ENCODE measurements at places on chromosomes 5 and 9.

DNA sequence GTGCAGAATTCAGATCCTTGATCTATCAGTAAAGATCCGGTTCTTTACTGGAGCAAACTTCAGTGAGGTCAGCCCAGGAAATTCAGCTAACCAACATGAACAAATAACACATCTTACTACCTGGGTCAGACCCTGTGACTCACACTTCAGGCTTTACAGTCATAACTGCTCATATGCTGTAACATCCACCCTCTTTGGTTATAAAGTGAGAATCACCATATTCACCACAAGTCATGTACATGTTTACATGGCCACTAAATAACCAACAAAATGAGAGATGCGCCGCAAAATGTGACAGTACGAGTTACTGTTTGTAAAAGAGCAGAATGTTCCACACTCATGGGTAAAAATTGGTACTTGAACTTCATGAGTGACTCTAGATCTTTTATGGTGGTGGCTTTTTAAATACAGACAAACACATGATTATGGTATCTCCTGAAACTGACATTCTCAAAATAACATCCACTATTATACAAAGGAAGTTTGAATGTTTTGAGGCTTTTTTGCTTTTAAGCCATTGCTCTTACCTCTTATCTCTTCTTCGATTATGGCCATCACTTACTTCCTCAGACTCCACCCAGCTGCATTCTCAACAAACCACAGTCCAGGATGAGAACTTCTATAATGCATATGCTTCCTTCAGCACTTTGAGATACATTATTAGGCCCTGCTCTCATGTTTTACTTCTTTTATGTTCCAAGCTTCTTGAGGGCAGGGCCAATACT is 516.6 kb downstream of the RAB3C start:
- no peak for DNase-seq

DNA sequence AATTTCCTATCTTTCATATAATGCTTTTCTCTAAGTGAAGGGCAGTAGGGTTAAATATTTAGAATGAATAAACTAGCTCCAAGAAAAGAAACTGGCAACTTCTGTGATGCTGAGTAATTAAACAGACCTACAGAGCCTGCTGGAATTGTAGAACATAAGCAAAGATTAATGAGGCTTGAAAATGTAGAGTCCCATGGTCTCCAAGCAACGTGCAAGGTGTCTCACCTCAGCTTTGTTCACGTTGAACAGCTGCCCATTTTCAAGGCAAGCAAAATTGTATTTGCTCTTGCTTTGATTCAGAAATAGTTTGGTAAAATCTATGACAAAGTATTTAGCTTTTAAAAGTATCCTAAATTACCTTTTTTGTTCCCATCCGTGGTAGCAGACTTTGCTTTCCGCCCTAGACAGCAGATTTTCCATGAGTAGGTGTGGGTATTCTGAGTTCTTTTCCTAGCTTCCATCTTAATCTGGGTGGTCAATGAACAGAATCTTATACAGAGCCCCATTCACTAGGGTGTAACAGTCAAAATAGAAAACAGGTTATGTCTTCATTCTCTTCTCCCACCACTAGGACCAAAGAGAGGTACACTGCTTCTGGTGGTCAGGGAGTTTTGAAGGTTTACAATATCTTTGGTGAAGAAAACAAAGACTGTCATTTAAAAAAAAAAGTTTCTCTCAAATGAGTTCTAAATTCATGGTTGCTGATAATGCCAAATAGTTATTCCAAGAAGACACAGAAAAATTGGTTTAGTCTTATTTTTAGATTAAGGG is 52.1 kb upstream of the TYRP1 start:
- DNase-seq: no peak

GRCh38 chr9:117696154-117696553 is 8.0 kb upstream of the TLR4 start:
- no peak for DNase-seq

DNA sequence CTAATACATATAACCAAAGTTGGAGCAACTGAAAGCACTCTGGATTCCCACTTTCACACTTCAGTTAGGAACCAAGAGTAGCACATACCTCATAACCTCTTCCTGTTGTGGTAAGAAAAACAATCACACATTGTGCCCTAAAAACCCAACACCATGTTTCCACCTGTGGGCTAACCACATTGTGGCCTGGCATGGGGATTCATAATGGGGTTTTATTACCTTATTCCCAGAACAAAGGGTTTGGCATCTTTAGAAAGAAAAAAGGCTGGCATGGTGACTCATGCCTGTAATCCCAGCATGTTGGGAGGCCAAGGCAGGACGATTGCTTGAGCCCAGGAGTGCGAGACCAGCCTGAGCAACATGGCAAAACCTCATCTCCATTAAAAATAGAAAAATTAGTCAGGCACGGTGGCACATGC is 60.6 kb downstream of the HSD17B3 start:
- no peak for DNase-seq

GRCh38 chr9:89036891-89037290 is 45.6 kb downstream of the S1PR3 start:
- DNase-seq: no peak

DNA sequence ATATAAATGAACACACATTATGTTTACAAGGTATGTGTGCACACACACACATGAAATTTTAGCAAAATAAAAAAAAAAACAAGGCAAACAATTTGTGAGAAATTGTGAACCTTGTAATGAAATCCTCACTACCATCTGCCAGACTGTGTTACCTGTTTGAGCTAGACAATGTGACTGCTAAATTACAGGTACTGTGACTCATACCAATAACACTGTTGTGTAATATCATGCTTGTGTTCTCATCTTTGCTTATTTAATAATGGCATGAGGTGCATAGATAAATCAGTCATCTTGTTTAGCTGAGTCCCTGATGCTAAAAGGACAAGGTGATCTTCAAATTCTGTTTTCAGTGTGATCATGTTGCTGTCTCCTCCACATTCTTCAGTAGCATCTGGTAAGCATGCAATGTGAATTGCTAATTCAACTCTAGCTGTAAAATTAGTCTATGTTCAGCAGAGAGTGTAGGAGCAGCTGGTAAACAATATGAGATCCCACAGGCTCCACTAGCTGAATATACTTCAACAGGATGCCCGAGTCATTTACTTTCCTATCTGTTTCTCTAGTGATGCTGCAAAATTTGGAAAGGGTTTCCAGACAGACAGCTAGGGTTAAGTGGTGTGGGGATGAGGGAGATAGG is 966.3 kb upstream of the C9orf72 start:
- DNase-seq: no peak

DNA sequence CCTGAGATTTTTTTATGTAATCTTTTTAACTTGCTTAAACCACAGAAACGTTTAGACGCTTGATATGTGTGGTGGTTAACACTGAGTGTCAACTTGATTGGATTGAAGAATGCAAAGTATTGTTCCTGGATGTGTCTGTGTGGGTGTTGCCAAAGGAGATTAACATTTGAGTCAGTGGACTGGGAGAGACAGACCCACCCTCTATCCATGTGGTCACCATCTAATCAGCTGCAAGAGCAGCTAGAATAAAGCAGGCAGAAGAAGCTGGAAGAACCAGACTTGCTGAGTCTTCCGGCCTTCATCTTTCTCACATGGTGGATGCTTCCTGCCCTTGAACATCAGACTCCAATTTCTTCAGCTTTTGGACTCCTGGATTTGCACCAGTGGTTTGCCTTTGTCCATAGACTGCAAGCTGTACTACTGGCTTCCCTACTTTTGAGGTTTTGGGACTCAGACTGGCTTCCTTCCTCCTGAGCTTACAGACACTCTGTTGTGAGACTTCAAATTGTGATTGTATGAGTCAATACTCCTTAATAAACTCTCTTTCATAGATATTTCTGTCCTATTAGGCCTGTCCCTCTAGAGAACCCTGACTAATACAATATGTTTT is 816.0 kb upstream of the CDH9 start:
- no peak for DNase-seq

DNA sequence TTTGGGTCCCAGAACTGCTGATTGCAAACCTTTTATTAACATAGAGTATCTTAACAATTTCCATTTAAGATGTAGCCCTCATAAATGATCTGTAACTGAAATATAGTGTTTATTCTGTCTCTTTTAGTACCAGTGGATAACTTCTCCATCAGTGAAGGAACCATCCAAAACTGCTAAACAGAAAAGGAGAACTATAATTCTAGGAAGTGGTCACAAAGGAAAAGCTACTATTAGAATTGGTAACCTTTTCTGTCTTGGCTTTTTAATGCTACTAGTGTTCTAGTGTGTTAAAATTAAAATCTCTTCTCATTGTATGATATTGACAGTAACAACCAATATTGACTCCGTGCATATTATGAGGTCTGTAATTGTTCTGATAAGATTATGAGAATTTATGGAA is 12.8 kb downstream of the CEP78 start:
- no peak for DNase-seq

- no peak for DNase-seq
These were observed 776 bp upstream of the RANBP17 start for GRCh38 chr5:170860818-170861666.

- no peak for DNase-seq
These were observed 162.5 kb upstream of the KIF2A start for GRCh38 chr5:62143268-62144229.

- no peak for DNase-seq
These were observed 39.9 kb downstream of the BICD2 start for GRCh38 chr9:92724528-92725265.

GRCh38 chr5:2399096-2399495 is 352.4 kb downstream of the IRX2 start:
- no peak for DNase-seq

GRCh38 chr9:36091026-36091953 is 45.2 kb upstream of the GLIPR2 start:
- DNase-seq: no peak

DNA sequence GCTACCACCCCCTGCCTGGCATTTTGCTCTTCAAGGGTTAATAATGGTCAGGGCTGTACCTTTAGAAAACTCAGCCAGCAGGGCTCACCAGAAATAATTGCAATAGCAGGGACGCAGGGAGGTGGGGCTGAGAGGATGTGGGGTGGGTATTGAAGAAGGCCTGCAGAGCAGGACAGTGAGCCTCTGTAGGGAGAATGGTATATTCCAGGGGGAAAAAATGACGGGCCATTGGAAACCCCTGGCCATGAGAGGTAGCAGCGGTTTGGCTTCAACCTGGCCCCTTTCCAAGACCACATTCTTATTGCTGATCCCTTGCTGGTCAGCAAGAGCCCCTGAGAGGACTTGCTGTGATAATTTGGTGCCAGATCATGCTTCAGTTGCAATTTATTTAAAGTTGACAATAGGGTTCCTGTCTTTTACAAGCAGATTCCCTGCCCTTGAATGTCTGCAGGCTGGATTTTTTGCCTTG is 36.7 kb upstream of the CTNNA1 start:
- no peak for DNase-seq

GRCh38 chr5:1878050-1878849 is 4.5 kb downstream of the IRX4 start:
- no peak for DNase-seq

- no peak for DNase-seq
These were observed 5.6 kb upstream of the IL3 start for GRCh38 chr5:132054697-132055440.

GRCh38 chr5:93677359-93677891 is 64.0 kb downstream of the POU5F2 start:
- DNase-seq: no peak

GRCh38 chr9:97640325-97640724 is 6.7 kb downstream of the NCBP1 start:
- no peak for DNase-seq

DNA sequence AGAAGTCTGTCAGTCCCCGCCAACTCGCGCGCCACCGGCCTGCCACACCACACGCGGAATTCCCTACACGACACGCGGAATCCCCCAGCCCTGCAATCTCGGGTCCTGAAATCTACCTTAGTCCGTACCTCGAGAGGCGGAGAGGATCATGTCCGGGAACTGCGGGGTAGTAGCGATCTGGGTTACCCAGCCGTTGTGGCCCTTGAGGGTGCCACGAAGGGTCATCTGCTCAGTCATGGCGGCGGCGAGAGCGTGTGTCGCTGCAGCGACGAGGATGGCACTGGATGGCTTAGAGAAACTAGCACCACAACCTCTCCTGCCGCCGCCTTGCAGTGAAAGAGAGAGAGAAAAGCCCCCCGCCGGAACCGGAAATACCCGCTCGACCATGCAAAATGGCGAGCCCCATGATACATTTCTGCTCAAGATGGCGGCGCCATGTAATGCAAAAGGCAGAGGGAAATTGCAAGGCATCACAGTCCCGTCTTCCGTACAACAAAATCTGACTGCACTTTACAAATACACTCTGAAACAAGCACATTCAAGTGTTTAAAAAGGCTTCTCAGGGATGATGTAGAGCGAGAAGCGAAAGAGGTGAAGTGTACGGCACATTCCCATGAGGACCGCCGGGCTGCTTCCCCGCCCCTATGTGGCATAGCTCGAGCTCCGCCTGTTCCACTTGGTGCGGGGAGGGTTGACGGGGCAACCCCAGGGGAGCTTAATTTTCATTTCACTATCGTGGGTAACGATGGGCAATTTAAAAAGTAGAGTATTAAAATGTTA is at the start of gene RACK1:
Gene RACK1, minus strand, starts transcription at position 343 of the 780 bp plus-strand sequence. Its CDS starts 106 bp downstream, at position 237.
- no peak for DNase-seq

- no peak for DNase-seq
These were observed 8.2 kb downstream of the IPPK start for GRCh38 chr9:92661743-92662142.

GRCh38 chr9:120264528-120264927 is 315.4 kb downstream of the CDK5RAP2 start:
- no peak for DNase-seq

DNA sequence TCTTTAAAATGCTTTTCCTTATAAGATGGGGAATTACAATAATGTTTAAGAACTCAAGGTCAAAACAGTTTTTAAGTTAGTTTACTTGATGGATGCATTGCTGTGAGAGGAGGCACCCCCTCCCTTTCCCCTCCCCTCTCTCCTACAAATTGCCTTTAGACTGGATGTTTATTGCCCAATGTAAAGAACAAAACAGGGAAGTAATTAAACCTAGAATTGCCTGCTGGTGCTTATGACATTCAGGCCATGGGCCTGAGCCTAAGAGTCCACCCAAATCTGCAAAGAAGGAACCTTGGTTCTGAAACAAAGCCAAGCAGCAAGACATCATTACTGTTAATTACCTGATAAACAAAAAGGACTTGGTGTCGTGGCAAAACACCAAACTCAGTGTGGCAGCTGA is 630.3 kb downstream of the ISL1 start:
- no peak for DNase-seq

GRCh38 chr5:154837009-154837901 is 13.1 kb downstream of the FAXDC2 start:
- DNase-seq: no peak

- no peak for DNase-seq
These were observed 9.7 kb downstream of the NIPAL4 start for GRCh38 chr5:157469687-157470086.

- no peak for DNase-seq
These were observed 599.7 kb downstream of the CAAP1 start for GRCh38 chr9:26292943-26293342.

DNA sequence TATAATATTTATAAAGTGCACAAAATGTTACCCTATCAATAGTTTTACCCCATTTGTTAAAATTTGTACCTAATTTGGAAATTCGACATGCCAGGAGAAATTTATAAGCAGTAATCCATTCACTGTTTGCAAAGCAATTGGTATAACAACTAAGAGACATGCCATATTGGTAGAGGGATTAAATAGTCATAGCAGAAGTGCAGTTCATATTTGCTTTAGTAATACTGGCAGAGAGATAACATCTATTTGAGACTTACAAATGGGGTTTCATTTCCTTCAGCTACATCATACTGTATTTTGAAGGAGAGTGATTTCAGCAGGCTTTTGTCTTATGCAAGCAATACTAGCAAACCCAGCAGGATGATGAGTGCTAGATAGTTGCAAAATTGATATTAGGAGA is 610.4 kb upstream of the CDH10 start:
- no peak for DNase-seq
